ENCODE measurements at places on chromosomes 1 and 21.

DNA sequence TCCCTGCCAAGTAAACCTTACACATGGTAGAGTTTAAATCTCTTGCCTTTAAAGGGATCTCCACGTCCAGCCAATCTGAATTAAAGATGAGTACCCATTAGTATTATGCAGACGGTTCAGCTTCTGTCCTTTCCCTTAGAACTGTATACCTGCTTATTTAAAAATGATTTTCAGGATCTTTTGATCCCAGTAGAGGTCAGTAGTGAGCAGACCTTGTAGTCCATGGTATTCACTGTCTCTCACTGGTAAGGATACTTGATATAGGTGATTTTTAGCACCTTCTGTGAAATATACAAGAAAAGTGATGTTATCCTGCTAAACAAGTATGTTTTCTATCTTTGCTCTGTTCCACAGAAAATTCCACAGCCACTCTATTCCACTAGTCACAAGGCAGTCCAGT, 1211.6 kb upstream of the ADGRL4 start:
- DNase-seq, result no peak

DNA sequence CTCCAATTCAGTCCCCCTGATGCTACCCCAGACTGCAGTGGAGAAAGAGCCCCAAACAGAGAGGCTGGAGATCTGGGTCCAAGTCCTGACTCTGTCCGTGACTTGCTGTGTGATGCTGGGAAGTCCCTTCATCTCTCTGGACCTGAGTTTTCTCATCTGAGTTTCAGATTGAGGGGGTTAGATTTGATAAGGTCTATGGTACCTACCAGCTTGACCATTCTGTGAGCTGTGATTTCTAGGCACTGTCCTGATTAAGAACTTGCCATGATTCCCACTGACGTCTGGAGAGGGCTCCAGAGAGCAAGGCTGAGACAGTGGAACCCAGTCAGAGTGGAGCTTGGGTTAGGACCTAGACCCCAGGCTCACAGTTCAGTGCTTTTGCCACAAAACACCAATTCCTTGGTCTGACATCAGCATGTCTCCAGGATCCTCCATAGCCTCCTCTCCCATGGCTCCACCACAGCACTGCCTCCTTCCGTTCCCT, 43.8 kb upstream of the DMBX1 start:
- no peak for DNase-seq

- no peak for DNase-seq
These were observed 34.7 kb upstream of the LRRC3 start for GRCh38 chr21:44420416-44421205.

DNA sequence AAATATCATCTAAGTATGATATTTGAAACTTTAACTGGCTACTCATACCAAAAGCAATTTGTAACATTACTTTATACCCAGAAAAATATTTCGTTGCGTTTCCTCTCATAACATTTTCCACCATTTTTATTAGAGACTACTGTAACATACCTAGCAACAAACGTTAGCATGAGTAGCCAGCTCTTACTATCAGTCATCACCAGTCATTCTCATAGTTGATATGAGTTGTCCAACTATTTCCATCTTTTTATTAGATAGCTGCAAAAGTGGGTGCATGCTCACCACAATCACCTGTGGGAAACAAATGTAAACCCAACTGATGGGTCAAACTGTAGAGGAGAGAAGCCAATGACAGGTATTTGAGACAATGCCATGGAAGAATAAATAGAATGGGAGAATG, 114.6 kb downstream of the AKT3 start:
- DNase-seq, result peak; percentile 15

- no peak for DNase-seq
These were observed 26.8 kb upstream of the SLC30A1 start for GRCh38 chr1:211605603-211606331.

DNA sequence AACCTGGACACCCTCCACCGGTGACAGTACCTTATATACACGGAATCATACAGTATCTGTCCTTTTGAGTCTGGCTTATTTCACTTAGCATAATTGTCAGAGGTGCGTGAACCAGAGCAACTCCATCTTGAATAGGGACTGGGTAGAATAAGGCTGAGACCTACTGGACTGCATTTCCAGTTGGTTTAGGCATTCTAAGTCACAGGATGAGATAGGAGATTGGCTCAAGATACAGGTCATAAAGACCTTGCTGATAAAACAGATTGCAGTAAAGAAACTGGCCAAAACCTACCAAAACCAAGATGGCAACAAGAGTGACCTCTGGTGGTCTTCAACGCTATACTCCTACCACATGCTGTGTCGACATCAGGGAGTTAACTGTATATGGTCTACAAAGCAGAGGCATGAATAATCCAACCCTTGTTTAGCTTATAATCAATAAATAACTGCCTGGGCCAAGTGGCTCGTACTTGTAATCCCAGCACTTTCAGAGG, 1.4 kb upstream of the FDPS start:
- DNase-seq, result peak; percentile 22

GRCh38 chr21:46559291-46559983, 45.4 kb downstream of the S100B start:
- DNase-seq, result peak; percentile 85

GRCh38 chr1:109112652-109113285, 1.1 kb upstream of the ELAPOR1 start:
- peak; percentile 95 for DNase-seq

DNA sequence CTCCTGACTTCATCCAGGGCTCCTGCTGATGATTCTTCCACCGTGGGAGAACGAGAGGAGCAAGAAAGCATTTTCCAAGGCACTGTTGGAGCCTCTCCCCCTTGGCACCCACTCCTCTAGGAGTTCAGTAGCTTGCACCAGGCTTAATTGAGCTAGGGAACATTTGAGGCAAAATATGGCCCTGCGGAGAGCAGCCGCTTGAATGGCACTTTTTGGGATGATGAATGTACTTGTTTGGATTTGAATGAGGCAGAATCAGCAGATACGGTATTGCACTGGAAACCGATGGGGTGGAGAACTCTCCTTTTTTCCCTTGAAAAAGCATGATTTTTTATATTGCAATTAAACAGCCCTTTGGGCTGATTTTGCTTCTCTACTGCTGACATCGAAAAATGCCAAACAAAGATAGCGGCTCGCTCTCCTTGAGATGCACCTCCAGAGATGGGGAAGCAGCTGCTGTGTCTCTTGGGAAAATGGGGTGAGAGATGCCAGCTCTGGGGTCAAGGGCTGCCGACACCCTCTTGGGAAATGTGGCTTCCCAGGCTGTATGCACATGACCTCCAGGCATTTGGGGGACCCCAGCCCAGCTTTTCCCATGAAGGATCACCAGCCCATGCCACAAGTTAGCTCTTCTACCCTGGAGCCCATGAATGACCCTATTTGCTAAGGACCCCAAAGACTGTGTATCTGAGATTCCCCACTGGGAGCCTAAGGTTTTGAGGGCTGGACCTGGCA, 55.4 kb upstream of the LRP8 start:
- no peak for DNase-seq

- no peak for DNase-seq
These were observed 69.3 kb downstream of the SKI start for GRCh38 chr1:2297246-2298011.

- no peak for DNase-seq
These were observed 33.6 kb upstream of the CD34 start for GRCh38 chr1:207944571-207944970.

DNA sequence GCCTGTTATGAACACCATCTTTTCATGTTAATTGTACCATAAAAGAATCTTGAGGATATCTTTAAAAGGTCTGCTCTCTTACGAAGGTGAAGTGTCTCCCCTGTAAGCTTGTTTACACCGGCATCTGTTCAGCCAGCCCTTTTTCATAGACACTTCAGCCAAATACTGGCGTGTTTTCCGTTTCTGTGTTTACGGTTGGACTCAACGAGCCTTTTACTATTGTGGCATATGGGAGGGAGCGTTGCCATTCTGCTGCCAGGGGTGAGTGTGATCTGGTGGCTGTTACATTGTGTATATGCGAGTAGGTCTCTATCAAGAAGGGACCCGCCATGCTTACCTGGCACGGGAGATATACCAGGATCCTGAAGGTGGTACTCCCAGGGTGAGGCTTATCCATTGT, 433.8 kb downstream of the CAMTA1 start:
- DNase-seq, result no peak

GRCh38 chr1:71464016-71464415, 383.2 kb upstream of the ZRANB2 start:
- no peak for DNase-seq

DNA sequence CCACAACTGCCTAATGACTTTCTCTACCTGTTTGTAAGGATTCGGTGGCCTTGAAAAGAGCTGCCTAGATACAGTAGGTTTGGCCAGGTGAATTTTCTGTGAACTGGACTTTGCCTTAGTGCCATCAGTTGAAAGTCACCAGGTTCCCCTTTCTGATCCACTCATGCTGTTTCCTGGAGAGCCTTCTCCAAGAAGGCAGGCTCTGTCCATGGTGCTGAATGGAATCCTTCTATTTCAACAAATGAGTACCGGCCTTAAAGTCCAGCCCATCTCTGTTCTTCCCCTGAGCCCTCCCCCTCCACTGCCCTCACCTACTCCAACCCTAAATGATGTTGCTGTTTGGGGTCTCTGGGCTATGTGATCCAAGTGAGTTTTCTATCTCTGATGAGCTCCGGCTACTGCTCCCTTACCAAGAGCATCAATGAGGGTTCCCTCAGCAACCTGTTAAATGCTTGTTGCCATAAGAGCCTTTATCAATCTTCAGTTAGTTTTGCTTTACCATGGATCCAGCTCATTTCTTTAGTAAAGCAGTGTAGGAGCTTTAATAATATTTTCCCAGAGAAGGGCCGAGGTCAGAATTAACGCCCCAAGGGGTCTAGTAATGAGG, 500.4 kb downstream of the PTPRU start:
- peak; percentile 45 for DNase-seq

GRCh38 chr1:61192663-61193330, 110.4 kb downstream of the NFIA start:
- DNase-seq, result no peak

DNA sequence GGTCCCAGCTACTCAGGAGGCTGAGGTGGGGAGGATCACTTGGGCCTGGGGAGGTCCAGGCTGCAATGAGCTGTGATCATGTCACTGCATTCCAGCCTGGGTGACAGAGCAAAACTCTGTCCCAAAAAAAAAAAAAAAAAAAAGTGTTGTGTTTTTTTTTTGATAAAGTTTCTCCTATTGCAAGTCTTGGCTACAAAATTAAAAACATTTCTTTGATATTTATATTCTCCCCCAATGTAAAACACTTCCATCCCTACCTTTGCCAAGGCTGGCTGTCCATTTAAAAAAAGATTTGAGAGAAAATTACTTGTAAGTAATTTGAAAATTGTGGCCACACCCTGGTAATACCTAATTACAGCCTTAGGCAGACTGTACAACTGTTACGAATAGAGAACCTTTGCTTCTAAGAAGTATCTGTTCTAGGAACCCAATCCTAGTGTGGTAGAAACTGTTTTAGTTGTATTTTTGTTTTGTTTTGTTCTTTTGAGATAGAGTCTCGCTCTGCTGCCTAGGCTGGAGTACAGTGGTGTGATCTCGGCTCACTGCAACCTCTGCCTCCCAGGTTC, 11.2 kb downstream of the ZNF436 start:
- no peak for DNase-seq

DNA sequence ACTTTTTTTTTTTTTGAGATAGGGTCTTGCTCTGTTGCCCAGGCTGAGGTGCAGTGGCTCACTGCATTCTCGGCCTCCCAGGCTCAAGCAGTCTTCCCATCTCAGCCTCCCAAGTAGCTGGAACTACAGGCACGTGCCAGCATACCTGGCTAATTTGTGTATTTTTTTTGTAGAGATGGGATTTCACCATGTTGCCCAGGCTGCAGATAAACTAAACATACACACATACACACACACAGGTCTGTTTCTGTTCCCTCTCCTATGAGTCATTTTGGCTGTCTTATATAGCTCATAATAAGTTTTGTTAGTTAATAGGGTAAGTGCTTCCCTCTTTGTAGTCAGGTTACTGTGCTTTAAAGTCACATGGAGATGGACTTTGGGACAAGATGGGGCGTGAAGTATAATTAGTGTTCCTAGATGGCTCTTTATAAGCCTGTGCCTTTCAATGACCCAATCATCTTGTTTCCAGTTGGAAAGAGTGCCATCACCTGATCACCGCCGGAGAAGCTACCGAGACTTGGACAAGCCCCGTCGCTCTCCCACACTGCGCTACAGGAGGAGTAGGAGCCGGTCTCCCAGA, 9.1 kb downstream of the PRPF38A start:
- no peak for DNase-seq

DNA sequence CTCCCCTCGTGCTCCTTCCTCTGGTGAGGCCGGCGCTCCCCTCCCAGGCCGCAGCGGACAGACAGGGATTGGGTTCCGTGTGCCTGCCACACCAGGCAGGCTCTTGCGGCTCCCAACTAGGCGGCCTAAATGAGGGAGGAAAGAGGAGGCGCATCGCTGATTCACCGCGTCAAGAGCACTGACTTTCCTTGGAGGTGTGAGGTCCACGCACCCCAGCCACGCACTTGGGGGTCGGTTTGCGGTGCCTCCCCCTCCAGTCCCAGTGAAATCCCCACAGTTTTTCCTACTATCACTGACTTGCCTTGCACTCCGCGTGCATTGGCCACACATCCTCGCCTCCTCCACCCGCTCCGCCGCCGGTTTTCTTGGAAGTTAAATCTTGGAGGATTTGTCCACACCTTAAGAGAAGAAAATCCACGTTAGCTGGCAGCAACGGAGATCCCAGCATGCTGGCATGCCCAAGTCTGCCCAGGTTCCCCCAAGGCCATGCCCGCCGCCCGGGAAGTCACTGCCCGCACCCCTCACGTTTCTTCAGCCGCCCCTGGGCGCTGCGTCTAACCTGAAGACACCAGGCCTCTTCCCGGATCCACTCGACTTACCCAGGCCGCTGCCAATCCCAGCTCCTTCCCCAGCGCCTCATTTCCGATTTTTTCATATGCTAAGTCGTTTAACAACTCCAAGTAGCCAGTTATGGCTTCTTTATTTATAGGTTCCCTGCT, 1.1 kb upstream of the FOXD3 start:
- no peak for DNase-seq

DNA sequence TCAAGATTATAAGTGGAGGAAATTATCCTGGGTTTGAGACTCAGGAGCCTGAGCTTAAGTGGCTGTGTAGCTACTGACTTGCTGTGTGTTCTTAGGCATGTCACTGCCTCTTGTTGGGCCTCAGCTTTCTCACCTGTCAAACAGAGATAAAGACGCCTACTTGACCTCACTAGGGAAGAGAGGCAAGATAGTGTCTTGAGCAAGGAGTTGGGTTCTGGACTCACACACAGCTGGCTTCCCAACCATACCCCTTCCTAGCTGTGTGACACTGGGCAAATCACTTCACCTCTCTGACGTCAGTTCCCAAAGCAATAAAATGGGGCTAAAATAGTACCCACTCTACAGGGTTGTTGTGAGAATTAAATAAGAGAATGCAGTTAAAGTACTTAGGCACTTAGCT, 11.6 kb upstream of the EPB41 start:
- no peak for DNase-seq

GRCh38 chr1:172484252-172484651, 40.4 kb upstream of the PIGC start:
- DNase-seq, result no peak

DNA sequence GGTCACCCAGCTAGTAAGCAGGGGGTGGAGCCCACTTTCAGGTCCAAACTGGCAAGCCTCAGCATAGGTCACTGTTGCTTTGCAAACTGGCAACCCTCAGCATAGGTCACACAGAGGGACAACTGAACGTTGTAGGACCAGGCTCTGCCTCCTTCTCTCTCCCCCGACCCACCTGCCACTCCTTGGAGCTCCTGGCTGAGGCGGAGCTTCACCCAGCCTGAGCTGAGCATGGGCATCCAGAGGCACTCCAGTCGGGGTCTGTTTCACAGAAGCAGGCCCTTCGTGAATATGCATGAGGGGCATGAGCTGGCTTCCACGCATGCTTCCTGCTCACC, 24.2 kb downstream of the CAPZB start:
- DNase-seq, result no peak
